CD4-positive, CD25-positive, alpha-beta regulatory T cell (primary cell): ENCODE measurements at places on chromosomes 11 and 22. TPM values are rescaled to one million over a fixed set of nuclear protein-coding genes. Genes with fewer than 3 reads are reported as not detected.
A peak's percentile ranks its signal among the peaks of the same experiment; 100 is the strongest.

The TSPAN32 gene
- polyA plus RNA-seq: 43.0 TPM

The SCGB1A1 gene
- not detected for polyA plus RNA-seq

The ESAM gene
- polyA plus RNA-seq: 2.3 TPM

The OR2D2 gene
- not detected for polyA plus RNA-seq

DNA sequence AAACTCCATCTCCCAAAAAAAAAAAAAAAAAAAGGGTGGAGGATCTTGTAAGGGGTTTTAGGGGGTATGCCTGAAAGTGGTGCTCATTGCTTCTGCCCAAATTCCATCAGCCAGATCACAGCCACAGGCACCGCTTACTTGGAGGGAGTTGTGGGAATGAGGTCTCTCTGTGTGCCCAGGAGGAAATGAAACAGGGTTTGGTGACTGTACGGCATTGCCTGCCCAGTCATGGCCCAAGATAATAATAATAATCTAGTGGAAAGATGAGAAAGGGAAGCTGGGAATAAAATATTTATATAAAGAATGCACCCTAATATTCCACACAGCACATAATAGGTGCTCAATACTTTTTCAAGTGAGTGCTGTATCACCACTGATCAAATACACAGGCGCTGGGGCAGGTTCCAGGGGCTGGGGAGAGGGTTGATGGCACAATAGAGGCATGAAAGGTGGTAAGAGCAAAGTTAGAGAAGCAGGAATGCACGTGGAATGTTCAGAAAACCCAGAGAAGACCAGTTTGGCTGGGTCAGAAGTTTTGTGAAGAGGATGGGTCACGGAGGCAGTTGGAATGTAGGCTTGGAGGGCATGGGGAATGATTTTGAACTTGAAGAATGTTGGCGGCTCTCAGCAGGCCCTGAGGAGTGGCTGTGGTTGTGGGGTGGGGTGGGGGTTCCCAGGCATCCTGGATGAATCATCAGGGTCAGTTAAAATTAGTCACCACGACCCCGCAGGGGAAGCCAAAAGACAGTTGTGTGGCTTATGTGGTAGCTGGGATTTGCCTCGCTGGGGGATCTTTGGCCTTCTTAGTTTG is 12.5 kb upstream of the MB start:
- H3K4me3 ChIP-seq: no peak overlapping the region
- no peaks in the 10 kb centered on the region for H3K36me3 ChIP-seq
- H3K27me3 ChIP-seq: peaks cover 4% of the 10 kb centered on the region
- no peak for DNase-seq
- H3K27ac ChIP-seq: no peak overlapping the region
- peaks cover 9% of the 10 kb centered on the region for H3K4me1 ChIP-seq

DNA sequence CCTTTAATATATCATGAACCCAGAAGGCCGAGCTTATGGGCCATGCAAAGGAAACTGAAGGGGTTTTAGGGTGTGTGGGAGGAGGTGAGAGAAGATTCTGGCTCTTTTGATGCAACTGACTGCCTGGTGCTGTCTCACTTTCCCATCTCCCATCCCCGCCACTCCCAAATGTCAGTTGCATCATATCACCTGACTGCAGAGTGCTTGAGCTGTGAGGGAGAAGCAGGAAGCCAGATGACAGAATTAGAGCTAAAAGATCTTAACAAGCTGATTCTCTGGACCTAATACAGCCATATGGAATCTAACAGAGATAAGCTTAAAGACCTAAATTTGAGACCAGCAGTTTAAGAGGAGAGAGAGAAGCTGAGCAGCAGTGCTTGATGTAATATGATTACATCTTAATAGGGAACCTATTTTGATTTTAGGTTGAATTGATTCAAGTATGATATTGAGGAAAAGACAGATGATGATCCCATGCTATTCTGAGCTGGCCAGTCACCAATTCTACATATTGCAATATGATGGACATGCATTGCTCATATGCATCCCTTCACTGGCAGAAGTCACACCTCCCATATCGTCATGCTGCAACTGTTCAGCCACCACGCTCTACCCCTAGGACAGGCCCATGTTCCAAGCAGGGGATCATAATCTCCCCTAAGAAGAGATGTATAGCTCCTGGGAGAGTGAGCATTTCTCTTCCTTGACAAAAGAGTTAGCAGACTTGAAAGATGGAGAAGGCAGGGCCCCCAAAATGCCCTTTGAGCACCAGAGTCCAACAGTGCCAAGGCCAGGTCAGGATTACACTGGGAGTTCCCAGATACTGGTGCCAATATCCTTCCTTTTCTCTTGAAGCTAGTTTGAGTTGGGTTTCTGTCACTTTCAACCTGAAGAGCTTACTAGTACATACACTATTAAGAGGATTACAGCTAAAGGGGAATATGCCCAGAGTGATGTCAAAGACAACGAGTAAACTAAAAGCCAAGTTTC is 44.9 kb downstream of the PLEKHA7 start:
- H3K27ac ChIP-seq: no peak overlapping the region
- no peaks in the 10 kb centered on the region for H3K27me3 ChIP-seq
- no peaks in the 10 kb centered on the region for H3K36me3 ChIP-seq
- H3K4me1 ChIP-seq: no peaks in the 10 kb centered on the region
- DNase-seq: no peak
- H3K4me3 ChIP-seq: no peak overlapping the region

- H3K36me3 ChIP-seq: no peaks in the 10 kb centered on the region
- peak overlapping the region; percentile 58 for H3K27ac ChIP-seq
- DNase-seq: peak; percentile 85
- peaks cover 23% of the 10 kb centered on the region for H3K4me1 ChIP-seq
- H3K27me3 ChIP-seq: no peaks in the 10 kb centered on the region
These were observed 34.8 kb upstream of the PSMA1 start for GRCh38 chr11:14554959-14555358.

DNA sequence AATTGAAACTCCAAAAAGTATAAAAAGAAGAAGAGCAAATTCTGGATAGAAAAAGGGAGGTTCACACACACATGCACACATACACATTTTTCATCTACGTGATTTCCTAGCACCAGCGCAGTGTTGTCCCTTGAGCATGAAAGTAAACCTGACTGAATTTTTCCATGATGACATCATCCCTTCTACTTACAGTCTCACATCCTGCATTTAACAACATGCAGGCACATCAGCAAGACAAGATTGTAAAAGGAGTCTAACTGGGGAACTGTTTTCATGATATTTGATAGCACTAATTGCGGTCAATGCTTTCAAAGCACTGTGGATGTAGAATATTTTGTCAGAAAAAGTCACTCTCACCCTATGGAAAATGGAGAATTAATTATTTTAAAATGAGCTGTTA is 36.6 kb downstream of the GAS2 start:
- no peaks in the 10 kb centered on the region for H3K27me3 ChIP-seq
- H3K4me1 ChIP-seq: no peaks in the 10 kb centered on the region
- no peak overlapping the region for H3K27ac ChIP-seq
- H3K4me3 ChIP-seq: no peak overlapping the region
- peak; percentile 6 for DNase-seq

- peaks cover 63% of the 10 kb centered on the region for H3K4me1 ChIP-seq
- H3K27ac ChIP-seq: peak overlapping the region; percentile 81
- DNase-seq: peak; percentile 62
- H3K27me3 ChIP-seq: no peaks in the 10 kb centered on the region
These were observed 596 bp upstream of the TNRC6B start for GRCh38 chr22:40176921-40177737.

DNA sequence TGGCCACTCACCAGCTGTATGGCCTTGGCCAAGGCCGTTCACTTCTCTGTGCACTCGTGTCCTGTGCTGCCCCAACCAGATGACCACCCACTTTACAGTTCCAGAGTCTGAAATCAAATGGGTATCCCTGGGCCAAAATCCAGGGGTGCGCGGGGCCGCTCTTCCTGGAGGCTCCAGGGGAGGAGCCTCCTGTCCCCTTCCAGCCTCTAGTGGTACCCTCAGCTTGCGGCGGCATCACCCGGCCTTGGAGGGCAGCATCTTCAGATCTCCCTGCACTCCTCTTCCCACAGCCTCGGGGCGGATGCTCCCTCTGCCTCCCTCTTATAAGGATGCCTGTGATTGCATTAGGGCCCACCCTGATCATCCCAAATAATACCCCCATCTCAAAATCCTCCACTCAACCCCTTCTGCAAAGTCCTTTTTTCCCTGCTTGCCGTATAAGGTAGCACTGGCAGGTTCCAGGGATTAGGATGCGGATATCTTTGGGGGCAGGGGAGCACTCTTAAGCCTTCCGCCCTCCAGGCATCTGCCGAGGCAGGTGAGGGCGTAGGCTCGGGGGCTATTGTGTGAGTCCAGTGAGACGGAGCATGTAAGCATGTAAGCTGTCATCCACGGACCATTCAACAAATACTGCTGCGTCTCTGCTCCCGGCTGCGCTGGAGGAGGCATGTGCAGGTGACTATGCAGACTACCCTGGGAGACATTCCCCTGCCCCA is 24.4 kb upstream of the SHISAL1 start:
- DNase-seq: no peak
- no peaks in the 10 kb centered on the region for H3K27me3 ChIP-seq
- H3K4me3 ChIP-seq: no peak overlapping the region
- H3K4me1 ChIP-seq: no peaks in the 10 kb centered on the region
- no peak overlapping the region for H3K27ac ChIP-seq

DNA sequence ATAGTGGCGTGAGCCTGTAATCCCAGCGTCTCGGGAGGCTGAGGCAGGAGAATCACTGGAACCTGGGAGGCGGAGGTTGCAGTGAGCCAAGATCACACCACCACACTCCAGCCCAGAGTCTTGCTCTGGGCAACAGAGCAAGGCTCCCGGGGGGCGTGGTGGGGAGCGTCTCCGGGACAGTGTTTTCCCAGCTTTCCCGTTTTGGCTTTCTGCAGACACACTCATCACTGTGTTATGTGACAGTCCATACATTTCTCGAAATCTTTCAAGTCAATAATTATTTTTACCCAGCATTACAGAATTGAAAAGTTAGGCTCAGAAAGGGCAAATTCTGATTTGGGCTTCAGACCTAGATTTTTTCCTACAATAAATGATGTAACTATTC is 31.7 kb downstream of the NEAT1 start:
- peak overlapping the region; percentile 77 for H3K4me3 ChIP-seq
- no peak overlapping the region for H3K27ac ChIP-seq
- no peak for DNase-seq
- H3K36me3 ChIP-seq: no peaks in the 10 kb centered on the region
- H3K27me3 ChIP-seq: no peaks in the 10 kb centered on the region

DNA sequence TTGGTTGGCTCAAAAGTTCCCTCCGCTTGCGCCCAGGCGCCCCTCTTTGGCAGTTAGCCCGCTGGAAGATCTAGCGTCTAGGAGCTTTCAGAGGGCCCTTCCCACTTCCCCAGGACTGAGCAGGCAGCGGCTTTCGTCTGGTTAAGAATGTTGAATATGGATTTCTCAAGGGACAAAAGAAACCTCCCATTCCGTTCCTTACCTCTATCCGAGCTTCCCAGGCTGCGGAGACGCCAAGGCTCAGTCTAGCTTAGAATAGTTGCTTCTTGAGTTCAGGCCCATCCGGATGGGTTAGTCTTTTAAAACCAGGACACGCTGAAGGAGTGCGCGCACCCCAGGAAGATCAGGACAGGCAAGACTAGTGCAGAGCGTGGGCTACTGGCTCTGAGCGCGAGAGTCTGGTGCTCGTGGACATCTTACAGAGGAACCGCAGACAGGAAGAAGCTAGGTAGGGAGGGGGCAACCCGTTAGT is 1.6 kb downstream of the NELL1 start:
- no peak for DNase-seq
- H3K4me3 ChIP-seq: no peak overlapping the region
- no peaks in the 10 kb centered on the region for H3K36me3 ChIP-seq
- no peak overlapping the region for H3K27ac ChIP-seq
- H3K27me3 ChIP-seq: peaks cover 25% of the 10 kb centered on the region
- no peaks in the 10 kb centered on the region for H3K4me1 ChIP-seq

DNA sequence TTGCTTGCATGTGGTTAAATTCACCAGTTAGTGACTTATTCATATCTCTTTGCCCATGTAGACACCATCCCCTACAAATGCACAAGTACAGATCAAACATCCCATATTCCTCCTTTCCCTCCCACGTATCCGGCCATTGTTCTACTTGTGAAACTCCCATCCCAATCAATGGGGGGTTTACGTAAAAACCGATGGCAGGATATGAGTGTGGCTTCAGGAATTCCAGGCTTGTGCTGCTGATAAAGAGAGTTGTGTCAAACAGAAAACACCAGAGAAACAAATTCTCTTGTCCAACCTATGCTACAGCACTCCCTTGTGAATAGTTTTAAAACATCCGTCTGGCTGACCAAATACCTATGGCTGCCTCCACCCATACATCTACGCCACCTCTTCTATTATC is 15.5 kb downstream of the FLI1 start:
- H3K36me3 ChIP-seq: peaks cover 31% of the 10 kb centered on the region
- peak overlapping the region; percentile 9 for H3K4me3 ChIP-seq
- H3K4me1 ChIP-seq: peaks cover 69% of the 10 kb centered on the region
- no peak overlapping the region for H3K27ac ChIP-seq
- no peaks in the 10 kb centered on the region for H3K27me3 ChIP-seq
- no peak for DNase-seq

DNA sequence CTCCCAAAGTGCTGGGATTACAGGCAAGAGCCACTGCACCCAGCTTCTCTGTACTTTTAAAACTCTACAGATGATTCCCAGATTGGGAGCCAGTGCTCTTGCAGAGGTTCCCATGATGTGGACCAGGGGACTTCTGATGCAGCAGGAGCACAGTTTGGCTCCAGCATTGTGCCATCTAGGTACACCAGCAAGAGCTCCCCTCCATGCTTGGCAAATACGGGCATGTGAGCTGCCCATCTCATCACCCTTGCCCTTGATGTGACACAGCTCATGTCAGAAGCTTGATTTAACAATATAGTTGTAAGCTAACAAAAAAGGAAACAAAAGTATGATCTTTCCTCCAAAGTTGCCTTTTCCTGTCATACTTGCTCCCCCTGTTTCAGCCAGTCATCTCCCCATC is 28.7 kb downstream of the SNU13 start:
- peaks cover 89% of the 10 kb centered on the region for H3K36me3 ChIP-seq
- H3K4me3 ChIP-seq: no peak overlapping the region
- no peak overlapping the region for H3K27ac ChIP-seq
- H3K27me3 ChIP-seq: no peaks in the 10 kb centered on the region
- DNase-seq: no peak
- no peaks in the 10 kb centered on the region for H3K4me1 ChIP-seq
